ENCODE measurements at places on chromosomes 3 and 15.

- no peak for DNase-seq
Measured at GRCh38 chr3:11692532-11692813, 48.8 kb upstream of the VGLL4 start.

DNA sequence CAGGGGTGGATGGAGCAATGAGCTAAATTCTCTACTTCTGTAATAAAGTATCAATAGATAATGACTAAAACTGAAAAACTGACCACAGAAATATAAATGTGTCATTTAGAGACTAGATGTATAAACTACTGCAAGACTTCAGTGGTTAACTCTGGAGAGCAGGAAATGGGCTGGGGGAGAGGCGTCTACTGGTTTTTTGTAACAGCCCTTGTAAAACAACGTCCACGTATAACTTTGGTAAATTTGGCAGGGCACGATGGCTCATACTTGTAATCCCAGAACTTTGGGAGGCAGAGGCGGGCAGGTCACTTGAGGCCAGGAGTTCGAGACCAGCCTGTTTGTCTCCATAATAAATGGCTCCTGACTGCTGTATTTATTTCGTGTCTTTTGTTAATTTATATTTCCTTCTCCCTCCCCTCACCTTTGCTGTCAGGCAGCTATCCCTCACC lies 12.5 kb downstream of the RAB27A start:
- no peak for DNase-seq

DNA sequence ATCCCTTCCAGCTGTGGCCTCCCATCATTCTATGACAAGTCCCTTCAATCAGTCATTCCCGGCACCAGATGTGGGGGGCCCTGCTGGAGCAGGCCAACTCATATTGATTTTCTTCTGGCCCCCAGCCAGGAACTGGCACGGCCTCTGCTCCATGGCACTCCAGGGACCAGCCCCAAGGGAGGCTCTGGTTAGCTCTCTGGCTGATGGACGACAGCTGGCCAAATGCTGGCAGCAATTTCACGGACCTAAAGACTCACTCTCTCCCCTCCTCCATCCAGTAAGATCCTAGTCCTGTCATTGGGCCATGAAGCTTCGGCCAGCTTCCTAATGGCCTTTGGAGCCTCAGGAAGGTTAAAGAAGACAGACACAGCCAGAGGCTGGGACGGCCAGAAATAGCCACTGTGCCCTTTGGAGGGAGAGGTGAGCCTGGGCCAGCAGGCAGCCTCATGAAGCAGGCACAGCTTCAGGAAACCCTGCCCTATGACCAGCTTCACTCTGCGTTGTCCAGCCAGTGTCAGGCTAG lies 131.0 kb downstream of the MEX3B start:
- DNase-seq = no peak

GRCh38 chr15:99568625-99569352 lies 3.0 kb downstream of the MEF2A start:
- DNase-seq = no peak

- DNase-seq = no peak
Measured at GRCh38 chr3:19815805-19816204, 118.2 kb downstream of the EFHB start.

DNA sequence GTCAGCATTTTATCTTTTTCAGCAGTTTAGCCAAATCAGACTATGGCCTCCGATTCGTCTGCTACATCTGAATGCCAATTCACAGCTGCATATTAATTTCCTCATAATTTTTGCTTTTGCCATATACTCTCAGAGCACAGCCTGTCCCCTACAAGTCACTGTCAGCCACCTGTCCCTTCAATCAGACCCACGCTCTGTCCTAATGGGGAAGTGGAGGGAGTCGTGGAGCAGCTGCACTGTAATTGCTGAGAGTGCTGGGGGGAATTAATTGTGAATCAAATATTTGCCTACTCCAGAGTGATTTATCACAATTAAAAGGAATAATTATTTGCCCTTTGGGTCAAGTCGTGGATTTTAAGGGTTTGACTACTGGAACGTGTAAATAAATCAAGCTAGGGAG lies 75.5 kb downstream of the EBLN2 start:
- DNase-seq = no peak

DNA sequence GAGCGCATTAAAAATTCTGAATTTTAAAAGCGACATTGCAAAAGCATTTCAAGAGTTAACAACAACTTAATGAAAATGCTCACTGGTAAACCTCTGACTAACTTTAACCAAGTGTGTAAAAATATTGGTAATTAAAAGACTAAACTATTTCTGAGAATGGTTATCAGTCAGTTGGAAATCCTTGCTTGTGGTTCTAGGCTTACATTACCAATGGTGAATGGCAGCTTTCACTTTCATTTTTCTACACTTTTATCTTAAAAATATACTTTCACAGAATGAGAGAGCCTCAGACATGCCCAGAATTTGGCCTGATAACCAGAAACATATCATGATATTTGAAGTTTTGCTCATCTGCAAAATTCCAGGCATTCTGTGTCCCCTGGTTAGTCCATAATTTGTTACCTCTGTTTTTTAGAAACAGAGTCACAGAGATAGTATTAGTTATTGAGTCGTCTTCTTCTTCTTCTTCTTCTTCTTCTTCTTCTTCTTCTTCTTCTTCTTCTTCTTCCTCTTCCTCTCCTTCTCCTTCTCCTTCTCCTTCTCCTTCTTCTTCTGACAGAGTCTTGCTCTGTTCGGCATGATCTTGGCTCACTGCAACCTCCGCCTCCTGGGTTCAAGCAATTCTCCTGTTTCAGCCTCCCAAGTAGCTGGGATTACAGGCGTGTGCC lies 5.5 kb upstream of the RNF111 start:
- no peak for DNase-seq

GRCh38 chr15:101459579-101460300 lies 29.8 kb downstream of the PCSK6 start:
- DNase-seq = no peak

DNA sequence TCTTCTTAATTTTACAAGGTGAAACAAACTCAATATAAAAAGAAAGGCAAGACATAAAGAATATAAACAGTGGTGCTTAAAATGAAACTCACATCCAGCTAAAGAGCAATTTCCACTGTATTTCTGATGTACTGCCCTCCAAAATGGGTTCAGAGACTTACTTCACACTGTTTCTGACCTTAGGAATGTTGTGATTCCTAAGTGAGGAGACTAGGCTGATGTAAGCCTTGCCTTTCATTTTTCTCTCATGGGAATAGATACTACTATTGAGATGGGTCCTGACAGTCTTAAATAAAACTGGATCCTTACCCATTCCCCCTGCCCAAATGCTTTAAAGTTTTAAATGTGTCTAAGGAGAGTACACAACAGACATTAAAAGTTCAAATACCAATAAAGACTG lies 86.9 kb downstream of the CBLB start:
- no peak for DNase-seq

DNA sequence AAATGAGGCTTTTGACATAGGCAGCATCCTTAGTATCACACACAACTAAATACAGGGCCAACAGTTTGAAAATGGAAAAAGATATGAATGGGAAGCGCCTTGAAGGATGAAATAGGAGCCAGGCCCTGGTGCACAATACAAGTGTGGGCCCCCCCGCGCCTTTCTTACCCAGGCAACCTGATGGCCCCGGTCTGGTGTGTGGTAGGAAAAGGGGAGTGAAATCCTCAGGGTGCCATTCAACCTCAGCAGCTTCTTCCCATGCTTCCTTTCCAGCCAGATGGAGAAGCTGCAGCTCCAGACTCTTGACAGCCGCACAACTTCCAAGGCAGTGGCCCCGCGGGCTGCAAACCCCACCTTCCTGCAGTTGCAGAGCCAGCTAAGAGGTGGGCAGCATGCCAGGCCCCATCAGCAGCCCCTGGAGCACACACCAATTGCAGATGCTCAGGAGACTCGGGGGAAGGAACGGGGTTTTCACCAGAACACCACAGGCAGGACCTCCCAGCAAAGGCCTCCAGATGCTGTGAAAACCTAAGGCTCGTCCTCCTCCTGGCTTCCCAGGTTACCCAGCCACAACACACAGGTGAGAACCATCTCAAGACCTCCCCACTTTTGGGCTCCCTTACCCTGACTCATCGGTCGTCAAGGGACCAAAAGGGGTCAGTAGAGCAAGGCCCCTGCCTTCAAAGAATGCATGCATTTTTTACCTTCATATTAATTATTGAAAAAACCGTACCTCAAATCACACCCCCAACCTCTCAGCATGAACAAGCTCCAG lies 101.6 kb downstream of the CPN2 start:
- DNase-seq = no peak

DNA sequence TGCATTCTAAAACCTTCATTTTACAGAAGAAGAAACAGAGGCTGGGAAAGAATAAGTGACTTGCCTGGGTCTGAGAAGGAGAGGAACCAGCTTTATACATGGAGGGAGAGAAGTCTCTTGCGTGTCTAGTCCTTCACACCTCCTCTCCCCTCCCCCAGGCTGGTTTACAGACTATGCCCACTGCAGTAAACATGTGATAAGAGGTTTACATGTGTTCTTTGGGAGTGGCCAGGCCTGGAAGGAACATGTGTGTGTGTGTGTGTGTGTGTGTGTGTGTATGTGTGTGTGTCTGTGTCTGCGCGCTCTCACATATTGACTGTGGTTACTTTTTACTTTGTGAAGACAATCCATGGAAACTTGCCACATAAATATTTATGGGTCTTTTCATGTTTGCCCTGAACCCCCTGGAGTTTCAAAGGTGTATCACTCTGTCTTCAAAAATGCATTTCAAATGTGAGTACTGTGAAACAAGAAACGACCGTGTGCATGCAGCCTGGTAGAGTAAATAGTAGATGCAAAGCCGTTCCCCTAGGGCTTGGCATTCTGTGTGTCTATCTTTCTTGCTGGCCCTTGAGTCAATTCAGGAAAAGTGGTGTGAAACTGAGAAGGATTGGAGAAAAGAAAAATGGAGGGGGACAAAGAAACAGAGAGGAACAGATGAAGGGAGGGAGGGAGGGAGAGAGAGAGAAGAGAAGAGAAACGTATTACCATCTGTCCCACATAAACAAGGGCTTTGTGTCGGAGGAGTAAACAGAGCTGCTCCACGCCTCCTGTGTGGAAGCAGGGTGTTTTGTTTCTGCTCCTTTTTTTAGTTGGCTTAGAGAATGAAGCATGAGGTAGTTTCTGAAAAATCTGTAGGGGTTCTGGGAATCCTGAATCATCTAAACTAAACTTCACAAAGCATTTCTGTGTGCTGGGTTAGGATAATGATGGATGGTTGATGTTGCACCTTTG lies 51.7 kb downstream of the CLDN11 start:
- no peak for DNase-seq

- no peak for DNase-seq
Measured at GRCh38 chr15:58566029-58566428, 134.2 kb downstream of the LIPC start.

GRCh38 chr3:28590216-28590615 lies 241.6 kb upstream of the AZI2 start:
- no peak for DNase-seq

DNA sequence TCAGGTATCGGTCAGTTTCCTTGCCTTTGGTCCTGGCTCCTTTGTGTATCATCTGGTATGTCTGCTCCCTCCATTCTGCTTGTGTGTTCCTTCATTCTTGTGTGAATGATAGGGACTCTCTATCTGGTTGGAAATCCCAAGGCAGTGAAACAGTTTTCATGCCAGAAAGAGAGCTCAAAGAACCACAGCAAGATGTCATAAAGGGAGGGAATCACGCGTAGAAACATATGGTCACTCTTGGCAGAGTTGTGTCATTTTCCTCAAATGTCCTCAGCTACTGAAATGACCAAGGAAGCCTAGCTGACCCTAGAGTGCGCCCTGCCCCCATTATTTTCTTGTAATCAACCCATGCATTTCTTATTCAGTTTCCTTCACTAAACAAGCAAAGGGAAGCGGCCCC lies 48.0 kb downstream of the RASGRP1 start:
- DNase-seq = no peak

DNA sequence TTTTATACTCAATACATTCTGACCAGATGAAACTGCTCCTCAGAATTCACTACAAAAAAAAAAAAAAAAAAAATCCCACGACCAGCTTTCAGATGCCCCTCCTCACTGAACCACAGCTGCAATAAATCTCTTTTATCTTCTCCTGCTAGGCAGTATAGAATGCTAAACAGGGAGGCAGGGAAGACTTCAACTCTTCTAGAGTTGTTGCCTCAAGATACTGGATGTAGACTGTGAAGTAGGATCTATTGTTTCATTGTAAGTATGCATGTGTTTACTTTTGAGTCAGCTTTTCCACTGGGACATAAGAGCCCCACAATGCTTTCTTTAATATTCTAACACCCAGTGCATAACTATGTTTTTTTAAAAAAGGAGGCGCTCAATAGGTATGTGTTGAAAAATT lies 401.4 kb downstream of the TBL1XR1 start:
- DNase-seq = no peak

GRCh38 chr3:44019736-44020135 lies 221.9 kb upstream of the TOPAZ1 start:
- no peak for DNase-seq

DNA sequence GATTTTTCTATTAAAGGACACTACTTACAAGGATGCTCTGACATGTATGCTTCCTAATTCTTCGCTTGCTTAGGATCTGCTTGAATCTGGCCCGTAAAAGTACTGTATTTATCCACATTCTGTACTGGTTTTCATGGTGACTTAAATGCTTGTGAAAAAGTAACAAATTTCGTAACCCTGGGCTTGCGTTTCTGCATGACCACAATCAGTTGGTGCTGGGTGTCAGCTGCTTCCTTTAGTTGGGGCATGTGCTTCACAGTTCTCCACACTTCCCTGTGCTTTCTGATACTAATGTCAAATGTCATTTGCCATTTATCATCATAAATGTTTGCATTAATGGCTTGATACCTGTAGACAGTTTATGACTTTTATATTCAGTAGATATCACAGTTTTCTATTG lies 218.4 kb upstream of the MLF1 start:
- DNase-seq = no peak

DNA sequence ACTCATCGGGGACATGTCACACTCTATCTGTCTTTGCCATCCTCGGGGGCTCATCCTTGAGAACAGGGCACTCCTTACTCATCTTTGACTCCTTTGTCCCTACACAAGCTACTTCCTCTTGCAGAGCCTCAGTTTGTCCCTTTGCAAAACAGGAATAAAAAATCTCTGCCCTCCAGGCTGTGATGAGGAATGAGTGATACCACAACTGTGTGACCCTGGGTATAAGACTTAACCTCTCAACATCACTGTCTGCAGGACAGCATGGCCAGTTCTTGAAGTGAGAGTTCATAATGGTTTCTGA lies 48.5 kb downstream of the IQSEC1 start:
- DNase-seq = no peak

DNA sequence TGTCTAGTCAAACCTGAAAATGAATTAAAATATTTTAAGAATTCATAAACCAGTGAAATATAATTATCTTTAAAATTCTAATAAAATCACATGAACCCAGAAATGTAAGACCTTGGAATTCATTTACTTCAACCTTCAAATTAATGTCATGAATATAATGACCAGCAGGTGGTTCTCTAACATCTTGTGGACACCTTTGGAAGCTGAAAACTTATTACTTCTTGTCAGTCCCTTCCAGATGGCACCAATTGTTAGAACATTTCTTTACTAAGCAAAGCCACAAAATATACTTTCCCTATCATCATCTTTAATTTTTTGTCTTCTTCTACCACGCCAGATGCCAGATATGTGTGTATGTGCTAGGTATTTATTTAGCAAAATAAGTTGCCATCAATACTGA lies 240.0 kb downstream of the MBNL1 start:
- no peak for DNase-seq
